ENCODE measurements at places on chromosomes 1 and 21. TPM values are rescaled to one million over a fixed set of nuclear protein-coding genes. Genes with fewer than 3 reads are reported as not detected.

The DENND2D gene
- 70.8 TPM for total RNA-seq

The PDZK1 gene
- 25.2 TPM for total RNA-seq

The ANKRD45 gene
- total RNA-seq, result not detected

The ECM1 gene
- total RNA-seq, result 4.0 TPM

The KLHL21 gene
- total RNA-seq, result 58.1 TPM

The LCE1E gene
- not detected for total RNA-seq

The CD1C gene
- 0.66 TPM for total RNA-seq

The RGS1 gene
- 13.6 TPM for total RNA-seq

The HPCAL4 gene
- not detected for total RNA-seq

The SAMD13 gene
- 2.1 TPM for total RNA-seq

The FMO5 gene
- 7.8 TPM for total RNA-seq

The BCL2L15 gene
- 0.44 TPM for total RNA-seq

The SPRR1B gene
- not detected for total RNA-seq

The MATN1 gene
- total RNA-seq, result not detected

The S100A7A gene
- total RNA-seq, result not detected

The CD53 gene
- total RNA-seq, result 36.1 TPM

The LCE2A gene
- not detected for total RNA-seq

The RBP7 gene
- 37.5 TPM for total RNA-seq

The GPR3 gene
- total RNA-seq, result not detected

The MX1 gene
- 21.8 TPM for total RNA-seq

The GCLM gene
- 10.1 TPM for total RNA-seq

The PLEKHO1 gene
- 58.0 TPM for total RNA-seq

The MAP10 gene
- 1.6 TPM for total RNA-seq

The TNFRSF8 gene
- total RNA-seq, result 0.88 TPM

The ANKRD34A gene
- total RNA-seq, result 0.16 TPM

The CAPN8 gene
- 83.9 TPM for total RNA-seq

The VASH2 gene
- total RNA-seq, result 2.3 TPM

The UMODL1 gene
- not detected for total RNA-seq

The GPR25 gene
- total RNA-seq, result 0.29 TPM

The PTPN22 gene
- 3.4 TPM for total RNA-seq

The KLHDC8A gene
- total RNA-seq, result not detected

The C1orf167 gene
- not detected for total RNA-seq

Data from breast epithelium (tissue), 4 donors.